ENCODE measurements at places on chromosomes 12 and 14.

GRCh38 chr12:72978999-72979398 is 706.8 kb downstream of the TRHDE start:
- no peak for DNase-seq

DNA sequence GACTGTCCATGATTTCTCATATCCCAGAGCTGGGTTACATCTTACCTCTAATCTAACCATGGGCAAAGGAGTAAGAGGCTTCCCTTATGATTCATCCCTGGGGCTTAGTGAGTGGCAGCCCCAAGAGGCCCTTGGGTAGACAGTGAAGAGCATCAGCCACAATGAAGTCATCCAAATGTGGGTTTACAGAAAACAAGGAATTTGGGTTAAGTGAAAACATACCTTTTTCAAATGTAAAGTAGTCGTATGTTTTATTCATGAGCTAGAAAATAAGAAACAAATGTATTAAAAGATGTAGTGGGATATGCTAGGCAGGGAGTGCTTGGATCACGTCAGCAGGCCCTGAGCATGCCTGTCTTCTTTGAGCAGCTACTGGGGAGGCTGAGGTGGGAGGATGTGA is 54.0 kb upstream of the ELK3 start:
- peak; percentile 30 for DNase-seq

GRCh38 chr14:65424531-65424930 is 12.0 kb downstream of the FUT8 start:
- DNase-seq: no peak

GRCh38 chr12:51548241-51548640 is 42.8 kb upstream of the SCN8A start:
- DNase-seq: peak; percentile 41

DNA sequence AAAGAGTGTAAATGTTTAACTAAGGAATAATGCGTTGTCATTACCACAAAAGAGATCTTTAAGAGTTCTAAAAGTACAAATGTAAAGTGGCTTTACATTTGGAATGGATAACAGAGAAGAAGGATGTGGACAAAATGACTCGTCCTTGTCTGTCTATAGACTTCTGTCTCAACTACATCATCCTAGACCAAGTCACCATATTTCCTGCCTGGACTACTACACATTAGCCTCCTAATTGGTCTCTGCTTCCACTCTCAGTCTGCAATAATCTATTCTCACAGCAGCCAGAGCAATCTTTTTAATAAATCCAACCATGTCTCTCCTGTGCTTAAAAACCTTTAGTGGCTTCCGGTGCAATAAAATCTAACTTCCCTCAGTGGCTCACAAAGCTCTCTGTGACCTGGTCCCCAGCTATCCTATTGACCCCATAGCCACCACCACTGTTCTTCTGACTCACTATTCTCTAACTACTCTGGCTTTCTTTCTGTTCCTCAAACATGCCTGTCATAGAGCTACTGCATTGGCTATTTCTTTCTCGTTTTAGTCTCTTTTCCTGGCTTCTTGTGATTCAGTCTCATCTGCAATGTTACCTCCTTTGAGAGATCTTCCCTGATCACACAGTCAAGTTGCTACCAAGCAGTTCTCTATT is 91.1 kb downstream of the MYF5 start:
- peak; percentile 60 for DNase-seq

- no peak for DNase-seq
These were observed 5.1 kb upstream of the SERPINA6 start for GRCh38 chr14:94328196-94328595.

- no peak for DNase-seq
These were observed at the start of gene MYF6 for GRCh38 chr12:80707126-80707829. TSS of gene MYF6 (plus strand) at chr12:80707634. CDS start at chr12:80707720, 86 bp downstream.

GRCh38 chr14:28308734-28309133 is 457.9 kb upstream of the FOXG1 start:
- peak; percentile 7 for DNase-seq

DNA sequence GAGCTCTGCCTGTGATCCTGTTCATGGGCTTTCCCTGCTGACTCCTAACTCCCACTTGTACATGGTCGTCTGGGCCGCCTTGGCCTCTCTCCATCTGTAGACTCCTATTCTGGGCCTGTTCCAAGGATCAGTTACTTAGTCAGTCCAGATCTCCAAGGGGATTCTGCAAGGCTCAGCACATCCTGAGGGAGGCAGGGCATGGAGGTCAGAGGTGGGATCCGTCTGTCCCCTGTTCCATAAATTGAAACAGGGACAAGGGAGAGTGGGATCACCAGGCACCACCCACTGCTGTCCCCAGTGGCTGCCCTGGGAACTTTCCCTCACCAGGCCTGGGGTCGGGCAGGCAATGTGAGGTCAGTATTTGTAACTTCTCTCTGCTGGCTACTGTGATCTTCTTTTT is 43.5 kb downstream of the KCTD10 start:
- DNase-seq: peak; percentile 39

DNA sequence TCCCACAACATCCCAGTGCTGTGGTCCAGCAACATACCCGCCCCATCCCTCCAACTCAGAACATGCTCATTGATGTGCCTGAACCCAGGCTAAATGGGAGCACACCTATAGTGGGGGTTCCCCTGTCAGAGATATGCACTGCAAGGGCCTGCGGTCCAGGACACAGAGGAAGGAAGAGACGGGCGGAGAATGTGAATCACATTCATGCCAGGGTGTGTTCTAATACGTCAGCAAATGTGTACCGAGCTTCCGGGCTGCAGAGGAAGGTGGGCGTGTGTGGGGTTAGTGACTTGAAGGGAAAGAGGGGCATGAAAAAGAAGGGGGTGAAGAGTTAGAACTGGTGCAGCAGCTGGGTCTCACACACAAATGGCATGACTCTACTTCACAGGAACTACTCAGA is 83.7 kb downstream of the DPF3 start:
- DNase-seq: no peak

- no peak for DNase-seq
These were observed 78.4 kb upstream of the PPM1H start for GRCh38 chr12:63013302-63013701.

GRCh38 chr12:50859621-50860310 is 17.0 kb downstream of the TMPRSS12 start:
- peak; percentile 4 for DNase-seq

- DNase-seq: no peak
These were observed 369.3 kb upstream of the DCN start for GRCh38 chr12:91551927-91552326.

DNA sequence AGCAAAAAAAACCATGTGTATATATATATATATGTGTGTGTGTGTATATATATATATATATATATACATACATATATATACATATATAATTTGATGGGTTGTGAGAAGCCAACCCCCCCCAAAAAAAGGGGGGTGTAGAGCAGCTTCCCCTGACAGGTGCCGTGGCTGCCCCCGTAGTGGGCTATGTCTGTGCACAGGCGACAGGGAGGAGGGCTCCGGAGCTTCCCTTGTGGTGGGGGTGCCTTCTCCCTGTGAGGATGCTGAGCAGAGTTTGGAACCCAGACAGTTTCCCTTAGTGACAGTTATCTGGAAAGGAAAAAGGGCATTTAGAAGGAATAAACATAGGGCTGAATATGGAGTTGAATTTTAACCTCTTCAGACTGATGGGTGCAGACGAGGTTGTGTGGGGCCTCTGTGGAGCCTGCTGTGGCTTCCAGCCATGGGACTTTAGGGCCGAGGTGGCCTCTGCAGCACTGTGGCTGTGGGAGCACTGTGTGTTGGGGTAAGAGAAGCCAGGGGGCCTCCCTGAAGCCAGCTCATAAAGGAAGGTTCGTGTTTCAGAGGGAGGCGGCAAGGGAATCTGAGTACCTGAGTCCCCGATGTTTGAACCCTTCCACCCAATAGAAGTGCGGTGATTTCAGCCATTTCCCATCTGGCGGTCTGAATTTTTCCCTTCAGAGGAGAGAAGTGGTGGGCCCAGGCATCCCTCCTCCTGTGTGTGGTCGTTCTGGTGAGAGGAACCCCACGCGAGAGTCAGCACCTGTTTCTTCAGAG is 19.8 kb downstream of the XRCC3 start:
- DNase-seq: no peak

DNA sequence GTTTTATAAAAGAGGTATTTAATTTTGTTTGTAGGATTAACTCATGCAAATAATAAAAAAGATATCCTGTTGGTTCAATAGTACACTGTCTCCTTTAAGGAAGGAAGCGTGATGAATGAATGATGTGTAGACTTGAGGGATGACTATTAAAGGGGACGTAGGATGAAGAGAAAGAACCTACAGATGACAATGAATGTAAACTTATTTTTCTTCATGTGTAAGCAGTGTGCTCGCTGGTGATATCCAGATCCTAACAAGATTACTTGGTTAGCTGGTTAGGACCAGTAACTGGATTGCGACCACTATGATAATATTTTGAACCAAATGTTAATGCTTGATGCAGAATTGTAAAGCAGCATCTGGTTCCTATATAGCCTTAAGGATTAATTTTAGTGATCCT is 2.6 kb downstream of the ARF6 start:
- no peak for DNase-seq

- DNase-seq: peak; percentile 22
These were observed 105.0 kb downstream of the SNAPC1 start for GRCh38 chr14:61866932-61867920.

GRCh38 chr14:105840266-105841021 is 314.1 kb downstream of the TMEM121 start:
- no peak for DNase-seq

- no peak for DNase-seq
These were observed 291.4 kb downstream of the NAV3 start for GRCh38 chr12:78121969-78122610.

GRCh38 chr12:51974646-51975045 is 23.1 kb downstream of the ACVR1B start:
- no peak for DNase-seq

DNA sequence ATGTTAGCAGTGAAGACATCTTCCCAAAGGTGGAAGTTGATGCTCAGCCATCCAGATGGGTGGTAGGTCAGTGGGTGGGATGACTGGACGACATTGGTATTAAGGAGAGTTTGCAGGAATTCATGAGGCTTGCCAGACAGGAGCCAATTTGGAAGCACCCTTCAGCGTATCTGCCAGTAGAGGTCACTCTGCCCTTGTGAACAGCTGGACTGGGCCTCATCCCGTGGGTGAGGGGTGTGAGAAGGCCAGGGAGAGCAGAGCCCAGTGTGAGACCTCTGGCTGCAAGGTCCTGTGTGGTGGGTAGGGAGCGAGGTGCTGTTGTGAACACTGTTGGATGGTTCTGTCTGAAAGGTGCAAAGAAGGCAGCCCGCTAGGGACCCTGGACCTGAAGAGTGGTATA is 37.7 kb downstream of the SLC5A8 start:
- peak; percentile 48 for DNase-seq

GRCh38 chr12:81207664-81208063 is 129.8 kb downstream of the ACSS3 start:
- DNase-seq: peak; percentile 15

DNA sequence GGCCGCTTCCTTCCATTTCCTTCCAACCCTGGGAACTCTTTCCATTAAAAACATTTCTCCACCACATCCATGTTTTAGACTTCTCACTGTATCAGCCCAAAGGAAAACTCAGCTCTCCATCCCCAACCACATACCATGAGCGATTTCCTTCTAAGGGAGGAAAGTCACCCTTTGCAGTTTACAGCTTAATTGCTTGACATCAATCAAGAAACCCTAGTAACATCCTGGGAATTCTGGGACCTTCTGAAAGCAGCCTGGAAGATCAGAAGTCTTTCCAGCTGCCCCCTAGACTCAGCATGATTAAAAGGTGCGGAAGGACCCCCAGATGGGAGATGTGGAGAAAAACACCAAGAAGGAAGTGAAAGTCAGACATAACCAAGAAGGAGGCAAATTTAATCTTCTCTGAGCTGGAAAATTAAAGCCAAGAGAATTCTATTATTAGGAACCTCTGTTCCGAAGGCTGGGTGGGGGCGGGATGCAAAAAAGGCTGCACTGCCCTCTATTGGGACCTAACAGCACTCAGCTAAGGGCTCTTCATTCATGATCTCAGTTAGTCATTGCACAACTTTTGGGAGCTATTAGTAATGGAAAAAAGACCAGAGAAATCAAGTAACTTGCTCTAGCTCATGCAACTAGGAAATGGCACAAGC is 73.3 kb upstream of the PLXNC1 start:
- DNase-seq: peak; percentile 57

- DNase-seq: peak; percentile 27
These were observed 75.2 kb downstream of the NTS start for GRCh38 chr12:85949253-85949652.

GRCh38 chr14:104373055-104373854 is 206.3 kb upstream of the C14orf180 start:
- DNase-seq: no peak

DNA sequence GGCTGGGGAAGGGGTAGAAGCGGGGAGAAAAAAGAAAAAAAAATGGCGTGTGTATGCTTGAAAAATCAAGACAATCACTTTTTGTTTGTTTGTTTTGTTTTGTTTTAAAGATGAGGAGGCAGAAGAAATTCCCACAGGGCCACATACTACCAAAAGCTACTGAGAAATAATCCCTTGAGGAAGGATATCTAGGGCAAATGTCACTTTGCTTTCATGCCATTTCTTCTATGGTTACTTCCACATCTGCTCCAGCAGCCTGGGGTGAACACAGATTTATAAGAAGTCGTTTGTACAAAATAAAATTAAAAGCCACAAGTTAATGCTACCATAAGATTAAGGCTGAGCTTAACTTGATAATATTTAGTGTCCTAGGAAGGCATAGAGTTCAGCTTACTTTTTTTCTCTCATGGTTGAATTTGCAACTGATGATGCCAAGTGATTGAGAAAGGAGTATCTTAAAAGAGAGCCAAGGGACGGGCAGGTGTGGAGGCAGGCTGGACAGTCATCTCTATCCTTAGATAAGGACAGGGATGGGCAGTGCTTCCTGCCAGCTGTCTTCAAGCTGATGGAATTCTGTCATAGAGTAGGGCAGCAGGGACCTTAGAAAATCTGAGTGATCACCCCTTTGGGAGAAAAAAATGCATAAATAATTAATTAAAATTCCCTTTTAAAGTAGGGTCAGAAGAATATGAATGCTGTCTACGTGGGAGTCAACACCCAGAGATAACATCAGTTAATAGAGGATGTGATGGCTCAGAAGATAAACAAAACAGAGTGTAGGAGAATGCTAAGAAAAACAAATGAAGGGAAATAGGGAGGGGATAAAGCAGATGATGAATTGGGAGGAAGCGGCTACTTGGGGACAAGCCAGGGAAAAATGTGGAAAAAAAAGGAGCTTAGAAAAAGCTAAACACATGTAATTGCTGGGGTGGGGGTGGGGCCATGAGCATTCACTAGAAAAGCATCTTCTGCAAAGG is 57.1 kb downstream of the DYRK2 start:
- DNase-seq: peak; percentile 71

DNA sequence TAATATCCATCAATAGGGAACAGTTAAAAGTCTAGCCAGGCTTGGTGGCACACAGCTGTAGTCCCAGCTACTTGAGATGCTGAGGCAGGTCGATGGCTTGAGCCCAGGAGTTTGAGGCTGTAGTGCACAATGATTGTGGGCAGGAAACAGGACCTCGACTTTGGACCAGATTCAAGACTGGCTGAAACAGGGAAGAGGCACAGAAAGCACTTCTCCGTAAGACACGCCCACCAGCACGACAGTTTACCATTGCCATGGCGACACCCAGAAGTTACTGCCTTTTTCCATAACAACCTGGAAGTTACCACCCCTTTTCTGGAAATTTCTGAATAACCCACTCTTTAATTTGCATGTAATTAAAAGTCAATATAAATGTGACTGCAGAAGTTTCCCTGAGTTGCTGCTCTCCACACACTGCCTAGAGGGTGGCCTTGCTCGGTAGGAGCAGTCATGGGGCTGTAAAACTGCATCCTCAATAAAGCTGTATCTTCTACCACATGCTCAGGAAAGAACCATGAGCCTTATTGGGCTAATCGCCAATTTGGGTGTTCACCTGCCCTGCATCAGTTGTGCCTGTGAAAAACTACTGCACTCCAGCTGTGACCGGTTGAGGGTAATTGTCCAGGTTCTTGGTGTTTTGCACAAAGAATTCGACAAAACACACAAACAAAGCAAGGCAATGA is 4.6 kb upstream of the LRRC23 start:
- DNase-seq: peak; percentile 75
